ENCODE measurements at places on chromosomes 16 and 17.
A peak's percentile ranks its signal among the peaks of the same experiment; 100 is the strongest.

DNA sequence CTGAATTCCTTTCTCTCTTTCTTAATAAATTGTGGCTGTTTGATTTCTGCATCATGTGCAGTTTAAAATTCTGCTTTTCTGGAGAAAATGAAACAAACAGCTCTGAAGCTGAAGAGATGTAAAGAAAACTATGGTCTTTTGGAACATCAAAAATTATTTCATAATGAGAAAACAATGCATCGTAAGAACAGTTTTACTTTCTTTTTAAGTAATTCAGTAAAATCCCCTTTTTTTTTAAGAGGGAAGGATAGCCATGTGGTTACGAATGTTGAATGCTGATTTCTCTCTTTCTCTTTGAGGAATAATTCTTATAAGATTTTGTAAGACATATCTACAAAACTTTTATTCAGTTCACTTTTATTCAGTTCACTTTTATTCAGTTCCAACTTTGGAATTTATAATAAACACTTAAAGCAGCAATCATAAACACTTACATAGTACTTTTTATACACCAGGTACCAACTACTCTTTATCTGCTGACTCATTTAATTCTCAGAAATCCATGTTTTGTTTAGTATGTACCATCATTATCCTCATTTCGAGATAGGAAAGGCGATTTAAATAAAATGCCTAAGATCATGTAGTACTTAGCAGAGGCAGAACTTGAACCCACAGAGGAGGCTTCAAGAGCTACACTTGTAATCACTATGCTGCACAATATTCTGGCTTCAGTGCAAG lies 26.6 kb downstream of the CNTNAP4 start:
- no peak for DNase-seq

DNA sequence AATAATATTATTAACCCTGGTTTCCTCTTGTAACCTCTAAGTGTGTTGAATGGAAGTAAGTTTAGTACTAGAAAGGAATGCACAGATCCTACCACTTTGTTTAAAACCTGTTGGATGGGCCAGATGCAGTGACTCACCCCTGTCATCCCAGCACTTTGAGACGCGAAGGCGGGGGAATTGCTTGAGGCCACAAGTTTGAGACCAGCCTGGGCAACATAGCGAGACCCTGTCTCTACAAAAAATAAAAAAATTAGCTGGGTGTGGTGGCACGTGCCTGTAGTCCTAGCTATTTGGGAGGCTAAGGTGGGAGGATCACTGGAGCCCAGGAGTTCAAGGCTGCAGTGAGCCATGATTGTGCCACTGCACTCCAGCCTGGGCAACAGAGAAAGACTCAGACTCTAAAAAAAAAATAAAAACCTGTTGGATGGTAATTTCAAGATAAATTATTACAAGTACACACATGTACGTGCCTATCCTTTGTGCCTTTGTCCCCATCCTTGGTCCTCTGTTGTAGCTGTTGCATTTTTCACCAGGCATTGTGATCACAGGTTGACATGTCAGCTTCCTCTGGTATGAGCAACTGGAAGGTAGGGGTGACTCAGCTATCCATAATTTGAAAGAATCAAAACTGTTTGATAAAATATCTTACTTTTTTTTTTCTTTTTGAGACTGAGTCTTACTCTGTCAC lies 30.7 kb upstream of the METTL9 start:
- no peak for DNase-seq

DNA sequence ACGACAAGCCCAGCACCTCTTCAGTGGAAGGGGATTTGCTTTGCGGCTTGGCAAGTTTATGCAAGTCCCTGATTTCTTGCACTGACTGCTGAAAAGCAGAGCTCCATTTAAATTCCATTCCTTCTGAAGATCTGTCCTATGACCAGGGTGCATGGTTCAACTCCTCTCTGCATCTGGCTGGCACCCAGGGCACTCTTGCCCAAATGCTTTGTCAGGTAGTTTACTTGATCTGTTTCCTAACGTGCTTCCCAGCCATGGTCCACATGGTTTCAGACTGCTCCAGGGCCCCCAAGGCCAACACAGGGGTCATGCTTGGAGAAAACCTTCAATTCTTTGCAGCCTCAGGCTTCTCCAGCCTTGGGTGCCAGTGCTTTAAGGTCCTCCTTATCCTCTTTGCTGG lies 11.2 kb upstream of the HP start:
- DNase-seq, result no peak

DNA sequence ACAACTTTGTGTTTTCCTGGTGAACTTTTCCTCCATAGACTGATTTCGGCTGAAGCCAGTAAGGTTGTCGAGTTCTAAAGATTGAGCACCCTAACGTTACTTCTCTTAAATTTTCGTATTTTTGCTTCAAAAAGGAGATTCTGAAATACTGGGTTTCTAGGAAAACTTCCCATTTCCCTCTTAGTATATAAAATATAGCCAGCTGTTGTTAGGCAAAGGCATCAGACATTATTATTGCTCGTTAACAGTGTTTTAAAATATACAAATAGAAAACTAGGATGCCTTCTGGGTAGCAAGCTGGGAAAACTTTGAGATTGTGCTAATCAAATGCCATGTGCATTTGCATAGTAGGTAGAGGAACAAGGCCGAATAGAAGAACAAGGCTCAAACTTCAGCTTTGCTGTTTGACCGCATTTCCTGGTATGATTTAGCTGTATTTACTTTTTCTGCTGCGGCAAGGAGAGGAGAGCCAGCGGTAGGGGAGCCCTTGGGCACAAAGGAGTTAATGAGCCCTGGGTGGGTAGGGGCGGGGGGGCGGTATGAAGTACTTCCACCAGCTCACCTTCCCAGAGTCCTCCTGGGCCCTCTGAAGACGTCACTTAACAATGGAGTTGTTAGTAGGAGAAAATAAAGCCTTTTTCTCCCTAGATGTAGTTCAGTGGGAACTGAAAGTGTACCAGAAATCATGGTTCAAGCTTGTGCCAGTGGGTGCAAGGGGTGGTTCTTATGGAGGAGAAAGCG lies 151.9 kb downstream of the MSI2 start:
- no peak for DNase-seq

- peak; percentile 75 for DNase-seq
Observed at GRCh38 chr17:40097931-40098845, 2.2 kb downstream of the NR1D1 start.

DNA sequence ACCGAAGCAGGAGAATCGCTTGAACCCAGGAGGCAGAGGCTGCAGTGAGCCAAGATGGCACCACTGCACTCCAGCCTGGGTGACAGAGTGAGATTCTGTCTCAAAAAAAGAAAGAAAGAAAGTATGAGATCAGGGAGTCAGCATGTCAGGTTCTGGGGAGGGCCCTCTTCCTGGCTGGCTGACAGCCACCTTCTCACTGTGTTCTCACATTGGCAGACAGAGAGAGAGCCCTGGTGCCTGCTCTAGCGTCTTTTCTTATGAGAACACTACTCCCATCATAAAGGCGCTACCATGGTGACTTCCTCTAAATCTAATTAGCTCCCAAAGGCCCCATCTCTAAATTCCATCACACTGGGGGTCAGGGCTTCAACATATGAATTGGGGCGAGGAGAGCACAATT lies 27.6 kb upstream of the RBBP6 start:
- DNase-seq, result no peak

DNA sequence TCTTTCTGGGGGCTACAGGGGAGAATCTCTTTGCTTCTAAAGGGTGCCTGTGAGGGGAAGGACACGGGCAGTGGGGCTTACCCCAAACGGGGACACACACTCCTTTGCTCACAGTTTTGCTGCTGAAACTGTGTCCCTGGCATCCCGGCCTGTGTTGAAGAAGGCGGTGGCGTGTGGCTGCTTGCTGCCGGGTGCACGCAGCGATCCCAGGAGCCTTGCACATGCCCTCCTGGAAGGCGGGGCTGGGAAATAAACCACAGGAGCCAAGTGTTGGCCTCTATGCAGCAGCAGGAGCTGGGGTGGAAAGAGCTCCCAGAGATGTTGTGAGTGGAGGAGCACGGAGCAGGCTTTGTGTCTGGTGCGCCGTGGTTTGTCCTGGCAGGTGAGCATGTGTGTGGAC lies 131.0 kb upstream of the CIBAR2 start:
- no peak for DNase-seq

GRCh38 chr17:9242497-9242881 lies 221.2 kb downstream of the NTN1 start:
- no peak for DNase-seq

DNA sequence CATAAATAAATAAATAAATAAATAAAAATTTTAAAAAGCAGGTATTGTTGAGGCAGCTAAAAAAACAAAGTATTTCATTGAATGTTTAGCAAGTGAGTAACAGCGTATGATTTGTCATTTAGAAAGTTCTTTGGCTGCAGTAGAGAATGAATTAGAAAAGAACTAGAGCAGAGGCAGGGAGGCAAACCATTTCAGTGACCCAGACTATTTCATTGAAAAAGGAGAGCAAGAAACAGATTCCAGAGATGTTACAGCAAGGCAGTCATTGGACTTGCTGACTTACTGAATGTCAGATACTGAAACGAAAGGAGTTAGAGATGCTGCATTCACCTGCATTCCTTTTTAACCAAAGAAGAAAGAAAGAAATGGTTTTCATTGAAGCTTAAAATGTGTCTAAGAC lies 105.5 kb upstream of the HLF start:
- peak; percentile 14 for DNase-seq

DNA sequence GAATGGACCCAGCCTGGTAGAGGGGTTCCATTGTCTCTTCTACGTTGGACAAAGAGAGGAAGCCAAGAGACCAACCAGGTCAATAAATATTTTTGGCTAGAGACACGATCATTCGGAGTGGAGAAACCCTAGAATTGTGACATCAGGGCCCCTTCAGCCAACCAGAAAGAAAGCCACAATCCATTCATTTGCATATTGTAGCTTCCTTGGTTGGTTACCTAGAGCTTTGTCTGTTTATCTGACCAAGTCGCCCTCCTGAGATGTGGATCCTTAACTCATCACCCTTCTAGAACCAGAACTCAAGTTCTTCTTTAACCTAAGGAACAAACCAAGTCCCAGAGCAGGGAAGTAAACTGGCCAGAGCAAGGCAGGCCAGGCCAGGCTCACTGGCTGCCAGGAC lies at the start of gene CCDC182:
Gene CCDC182 (minus strand): TSS at position 58 of the 400 bp plus-strand sequence. CDS start 27 bp downstream, at position 31.
- DNase-seq, result no peak

DNA sequence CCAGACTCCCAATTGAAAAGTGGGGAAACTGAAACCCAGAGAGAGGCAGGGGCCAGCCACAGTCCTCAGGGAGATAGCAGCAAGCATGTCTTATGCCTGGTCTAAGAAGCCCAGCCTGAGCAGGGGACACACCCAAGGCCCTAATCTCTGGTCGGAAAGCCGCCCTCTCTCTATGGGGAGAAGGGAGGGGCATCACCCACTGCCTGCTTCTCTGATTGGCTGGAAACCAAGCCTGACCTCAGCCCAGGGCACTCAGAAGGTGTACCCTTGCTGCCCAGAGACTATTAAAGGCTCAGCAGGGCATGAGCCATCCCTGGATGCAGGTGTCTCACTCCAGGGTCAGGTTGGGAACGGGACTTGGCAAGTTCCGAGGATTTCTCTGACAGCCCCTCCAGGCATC lies 5.7 kb upstream of the KRT13 start:
- no peak for DNase-seq
